Activated CD4-positive, alpha-beta T cell treated with anti-CD3 and anti-CD28 coated beads, Interleukin-2, amount 10 ng/mL, durations not matched to agents 7 days and 5 days (primary cell): ENCODE measurements at places on chromosomes 4 and X. TPM values are rescaled to one million over a fixed set of nuclear protein-coding genes. Genes with fewer than 3 reads are reported as not detected.

The SORBS2 gene
- not detected for total RNA-seq

GRCh38 chrX:7925867-7926472 lies 1.2 kb downstream of the PNPLA4 start:
- peak; percentile 74 for DNase-seq

The CENPC gene
- total RNA-seq = 38.0 TPM

- no peak for DNase-seq
These were observed 57.1 kb upstream of the USP38 start for GRCh38 chr4:143127621-143128020.

The NPY5R gene
- not detected for total RNA-seq

The USP17L30 gene
- total RNA-seq = not detected

GRCh38 chrX:31449965-31450364 lies 378.1 kb upstream of the FTHL17 start:
- no peak for DNase-seq

GRCh38 chr4:86118711-86119110 lies 241.1 kb downstream of the MAPK10 start:
- DNase-seq = no peak

The CLDN22 gene
- total RNA-seq = not detected

DNA sequence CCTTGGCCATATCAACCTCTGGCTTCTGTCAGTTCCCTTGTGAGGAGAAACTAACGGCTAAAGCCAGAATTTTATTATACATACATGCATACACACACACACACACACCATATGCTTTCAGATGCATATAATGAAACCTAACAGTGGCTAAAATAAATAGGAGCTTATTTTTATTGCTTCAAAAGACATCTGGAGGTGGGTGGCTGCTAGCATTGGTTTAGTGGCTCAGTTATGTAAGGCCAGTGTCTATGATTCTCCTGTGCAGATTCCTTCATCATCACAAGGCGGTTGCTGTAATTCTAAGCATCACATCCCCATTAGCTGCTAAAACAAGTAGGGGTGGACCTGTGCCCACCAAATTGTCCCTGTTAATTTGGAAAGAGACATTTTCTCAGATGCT lies 110.8 kb downstream of the MAPK10 start:
- no peak for DNase-seq

The PCDH18 gene
- 0.06 TPM for total RNA-seq

The GABRA4 gene
- not detected for total RNA-seq

DNA sequence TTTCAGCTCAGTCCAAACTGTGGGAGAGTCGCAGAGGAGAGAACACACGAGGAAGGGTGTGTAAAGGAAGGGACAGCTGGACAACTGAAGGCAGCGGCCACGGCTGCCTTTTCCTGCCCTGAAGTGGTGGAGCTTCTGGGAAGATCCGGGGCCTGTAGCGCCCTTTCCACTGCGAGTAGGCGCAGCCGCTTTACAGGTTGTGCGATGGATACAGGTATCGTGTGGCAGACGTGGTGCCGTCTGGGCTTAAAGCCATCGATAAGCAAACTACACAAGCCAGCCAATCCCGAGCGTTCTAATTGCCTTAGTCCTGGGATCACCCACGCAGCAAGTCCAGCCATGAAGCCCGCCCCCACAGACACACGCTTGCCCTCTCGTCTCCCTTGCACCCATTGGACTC lies 15.4 kb downstream of the NKX6-1 start:
- DNase-seq = no peak

- no peak for DNase-seq
These were observed 442 bp downstream of the NDUFB11 start for GRCh38 chrX:47143894-47144625.

DNA sequence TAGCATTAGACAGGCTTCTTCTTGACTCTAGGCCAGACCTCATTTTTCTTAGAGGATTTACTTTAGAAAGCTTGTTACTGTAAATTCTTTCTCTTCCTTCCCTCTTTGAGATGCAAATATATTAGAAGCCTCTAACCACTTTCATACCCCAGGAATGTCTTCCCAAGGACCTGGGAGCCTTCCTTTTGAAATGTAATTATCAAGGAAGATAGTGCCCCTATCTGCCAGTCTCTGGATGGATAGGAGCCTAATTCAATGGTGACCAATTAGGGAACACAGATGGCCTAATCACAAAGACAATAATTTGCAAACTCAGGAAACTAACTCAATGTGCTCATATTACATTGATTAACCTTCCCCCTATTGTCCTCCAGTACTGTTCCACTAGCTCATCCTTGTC lies 145.6 kb upstream of the DCAF8L1 start:
- DNase-seq = no peak

DNA sequence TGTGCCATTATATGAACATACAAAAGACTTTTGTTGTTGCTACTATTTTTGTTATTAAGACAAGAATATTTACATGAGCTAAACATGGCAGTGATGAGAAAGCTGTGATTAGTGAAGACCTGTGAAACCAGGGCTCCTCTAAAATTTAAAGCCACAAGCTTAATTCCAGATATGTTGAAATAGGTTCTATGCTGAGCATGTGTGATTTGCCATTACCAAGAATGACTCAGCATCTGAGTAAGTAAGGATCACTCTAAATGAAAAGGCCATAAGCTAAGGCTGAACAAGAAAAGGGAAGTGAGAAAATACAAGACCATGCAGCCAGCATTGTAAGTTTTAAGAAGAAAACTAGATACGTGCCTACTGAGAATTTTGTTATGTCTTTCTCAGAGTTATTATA lies 75.9 kb upstream of the CAMK2D start:
- DNase-seq = no peak

- DNase-seq = no peak
These were observed 6.8 kb downstream of the HTT-AS start for GRCh38 chr4:3067473-3068001.

DNA sequence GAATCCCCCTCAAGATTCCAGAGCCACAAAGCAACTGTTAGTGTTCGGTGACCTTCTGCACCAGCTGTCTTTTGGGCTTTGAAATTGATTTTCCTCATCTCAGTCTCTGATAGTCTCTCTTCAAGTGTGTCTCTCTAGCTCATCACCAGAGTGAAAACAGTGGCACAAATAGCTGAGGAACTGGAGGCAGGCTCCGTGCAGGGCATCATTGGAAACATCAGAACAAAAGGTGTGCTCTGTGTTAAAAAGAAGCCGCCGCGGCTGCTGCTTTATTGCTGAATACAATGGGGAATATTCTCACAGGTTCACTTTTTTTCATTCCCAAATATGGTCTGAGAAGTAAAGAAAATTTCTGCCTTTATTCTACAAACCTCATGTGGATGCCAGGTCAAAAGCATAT lies 297.5 kb downstream of the DCTD start:
- no peak for DNase-seq

DNA sequence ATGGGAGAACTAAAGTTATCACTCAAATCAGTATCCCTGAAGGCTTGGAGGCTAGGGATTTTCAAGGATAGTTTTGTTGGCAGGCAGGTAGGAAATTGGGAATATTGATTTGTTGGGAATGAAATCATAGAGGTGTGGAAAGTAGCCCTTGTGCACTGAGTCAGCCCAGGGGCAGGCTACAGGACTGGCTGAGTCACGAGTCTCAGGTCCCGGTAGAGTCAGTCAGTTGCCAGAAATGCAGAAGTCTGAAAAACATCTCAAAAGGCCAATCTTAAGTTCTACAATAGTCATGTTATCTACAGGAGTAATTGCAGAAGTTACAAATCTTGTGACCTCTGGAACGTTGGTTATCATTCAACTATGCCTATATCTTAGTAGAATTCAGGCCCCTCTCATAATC lies 153.1 kb downstream of the GC start:
- no peak for DNase-seq

The DACH2 gene
- not detected for total RNA-seq

DNA sequence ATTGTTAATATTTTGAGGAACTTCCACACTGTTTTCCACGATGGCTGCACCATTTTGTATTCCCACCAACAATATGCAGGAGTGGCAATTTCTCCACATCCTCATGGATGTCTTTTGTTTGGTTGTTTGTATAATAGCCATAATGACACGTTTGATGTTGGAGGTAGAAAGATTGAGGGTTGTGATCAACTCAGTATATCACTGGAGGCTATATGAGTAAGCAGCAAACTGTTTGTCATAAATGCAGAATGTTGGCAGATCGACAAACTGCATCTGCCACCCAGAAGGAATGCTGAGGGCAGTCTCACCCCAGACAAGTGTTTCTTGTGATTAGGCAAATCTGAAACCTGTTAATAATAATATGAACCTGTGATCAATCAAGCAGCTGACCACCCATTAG lies 243.9 kb upstream of the WDFY3 start:
- DNase-seq = no peak

- no peak for DNase-seq
These were observed 4.3 kb downstream of the NR0B1 start for GRCh38 chrX:30304866-30305265.

The HSFX4 gene
- not detected for total RNA-seq

GRCh38 chr4:150251752-150252190 lies 173.5 kb downstream of the DCLK2 start:
- no peak for DNase-seq

The SPANXA1 gene
- total RNA-seq = not detected

The GAGE12J gene
- not detected for total RNA-seq

DNA sequence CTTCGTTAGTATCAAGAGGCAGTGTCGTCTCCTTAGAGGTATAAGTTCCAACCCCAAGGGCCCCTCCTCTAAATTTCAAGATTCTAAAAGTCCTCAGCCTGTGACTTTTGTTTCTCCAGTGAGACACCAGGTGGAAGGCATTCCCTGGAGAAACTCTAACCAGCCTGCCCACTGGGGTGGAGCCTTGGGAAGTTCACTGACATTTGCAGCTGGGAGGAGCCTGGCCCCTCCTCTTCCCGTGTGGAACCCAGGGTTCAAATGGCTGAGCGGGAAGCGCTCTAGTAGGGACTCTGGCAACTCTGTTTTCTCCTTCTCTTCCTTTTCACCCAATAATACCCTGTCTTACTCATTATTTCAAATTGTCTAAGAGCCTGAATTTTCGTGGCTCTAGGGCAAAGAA lies 325.0 kb downstream of the TLL1 start:
- no peak for DNase-seq

The USP46 gene
- 8.9 TPM for total RNA-seq

DNA sequence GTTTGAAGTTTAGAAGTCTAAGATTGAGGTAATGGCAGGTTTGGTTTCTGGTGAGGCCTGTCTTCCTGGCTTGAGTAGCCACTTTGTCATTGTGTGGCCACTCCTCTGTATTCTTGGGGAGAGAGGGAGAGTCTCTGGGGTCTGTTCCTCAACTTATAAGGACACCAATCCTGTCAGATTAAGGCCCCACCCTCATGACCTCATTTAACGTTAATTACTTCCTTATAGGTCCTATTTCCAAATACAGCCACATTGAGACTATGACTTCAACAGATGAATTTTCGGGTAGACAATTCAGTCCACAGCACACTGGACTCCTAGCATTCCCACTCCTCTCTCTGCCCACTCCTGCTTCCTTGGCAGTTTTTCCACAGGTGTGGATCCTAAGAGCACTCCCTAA lies 350.8 kb upstream of the CASK start:
- no peak for DNase-seq
